K562 (cell line): ENCODE measurements at places on chromosomes 6 and 20.

GRCh38 chr20:44650771-44651433 is 597 bp downstream of the ADA start:
- DNase-seq: no peak

DNA sequence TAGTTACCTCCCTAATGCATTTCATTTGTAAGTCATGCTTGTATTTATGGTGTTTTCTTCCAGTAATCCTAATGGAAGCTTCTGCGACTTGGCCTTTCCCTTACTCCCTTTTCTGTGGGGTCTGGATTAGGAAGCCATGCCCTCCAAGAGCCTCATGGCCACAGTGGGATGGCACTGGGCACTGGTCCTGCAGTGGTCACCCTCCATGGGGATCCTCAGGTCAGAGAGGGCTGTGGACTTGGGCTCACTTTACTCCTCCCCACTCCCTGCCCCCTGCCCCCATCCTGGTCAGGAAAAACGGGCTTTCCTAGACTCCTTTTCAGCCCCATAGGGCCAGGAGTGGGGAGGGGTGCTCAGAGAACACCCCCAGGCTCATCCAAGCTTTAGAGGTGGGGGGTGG is 49.9 kb downstream of the EBF4 start:
- no peak for DNase-seq

DNA sequence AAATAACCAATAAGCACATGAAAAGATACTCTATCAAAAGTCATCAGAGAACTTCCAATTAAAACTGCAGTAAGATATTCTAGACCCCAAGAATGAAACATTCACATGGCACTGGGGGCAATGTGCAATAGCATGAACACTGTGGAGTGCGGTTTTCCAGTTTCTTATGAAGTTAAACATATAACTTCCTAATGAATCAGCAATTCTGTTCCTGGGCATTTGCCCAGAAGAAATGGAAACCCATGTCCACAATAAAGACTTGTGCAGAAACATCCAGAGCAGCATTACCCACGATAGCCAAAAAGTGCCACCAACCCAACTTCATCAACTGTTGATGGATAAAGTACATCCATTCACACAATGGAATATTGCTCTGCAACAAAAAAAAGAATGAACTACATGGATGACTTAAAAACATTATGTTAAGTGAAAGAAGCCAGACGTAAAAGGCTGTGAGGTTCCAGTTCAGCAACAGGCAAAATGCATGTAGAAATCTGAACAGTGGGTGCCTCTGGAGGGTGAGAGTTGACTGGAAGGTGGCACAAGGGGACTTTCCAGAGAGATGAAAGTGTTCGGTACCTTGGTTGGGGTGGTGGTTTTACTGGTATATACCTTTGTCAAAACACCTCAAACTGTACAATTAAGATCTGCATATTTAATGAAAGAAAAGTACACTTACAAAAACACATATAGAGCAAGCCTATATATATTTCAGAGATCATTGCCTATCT is 207.2 kb upstream of the ECI2 start:
- DNase-seq: no peak

DNA sequence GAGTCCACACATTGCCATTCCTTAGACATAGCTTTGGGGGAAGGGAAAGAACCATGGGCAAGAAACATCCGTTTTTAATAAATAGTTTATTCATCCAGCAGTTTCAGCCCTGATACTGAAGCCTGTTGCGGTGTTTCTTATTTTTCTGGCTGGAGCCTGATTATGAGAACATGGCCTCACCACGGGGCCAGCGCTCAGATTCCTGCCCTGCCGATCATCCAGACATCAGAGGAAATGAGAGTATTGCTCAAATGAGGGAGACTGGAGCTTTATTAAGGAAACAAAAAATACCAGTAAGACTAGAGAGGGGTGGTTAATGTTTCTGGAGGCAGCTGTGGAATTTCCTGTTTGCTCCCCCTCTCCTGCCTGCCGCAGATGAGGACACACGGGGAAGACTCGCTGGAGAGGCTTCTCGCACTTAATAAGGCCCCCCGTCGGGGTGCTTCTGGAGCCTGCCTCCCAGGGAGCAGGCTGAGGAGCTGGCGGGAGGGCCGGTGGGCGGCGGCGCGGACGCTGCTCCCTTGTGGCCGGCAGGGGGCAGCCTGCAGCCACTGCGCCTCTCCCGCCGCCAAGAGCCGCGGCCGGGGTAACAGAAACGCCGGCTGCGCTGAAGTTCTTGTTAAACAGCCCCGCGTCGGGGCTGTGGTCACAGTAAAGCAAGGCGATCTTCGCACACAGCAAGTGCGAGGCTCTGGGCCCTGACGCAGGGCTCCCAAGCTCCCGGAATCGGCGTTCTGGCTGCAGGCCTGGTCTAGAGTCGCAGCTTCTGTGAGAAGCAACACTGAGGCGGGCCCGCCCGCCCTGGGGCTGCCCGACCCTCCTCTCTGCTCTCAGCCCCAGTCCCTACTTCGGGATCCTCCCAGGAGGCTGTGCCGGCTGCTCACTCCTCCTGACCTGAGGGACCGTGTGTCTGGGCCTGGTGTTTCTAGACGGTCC is 17.5 kb downstream of the LEMD2 start:
- peak; percentile 95 for DNase-seq

GRCh38 chr20:32470025-32470861 is 112.1 kb downstream of the ASXL1 start:
- DNase-seq: peak; percentile 57
